A549 (cell line): ENCODE measurements at places on chromosomes 12 and 14.

DNA sequence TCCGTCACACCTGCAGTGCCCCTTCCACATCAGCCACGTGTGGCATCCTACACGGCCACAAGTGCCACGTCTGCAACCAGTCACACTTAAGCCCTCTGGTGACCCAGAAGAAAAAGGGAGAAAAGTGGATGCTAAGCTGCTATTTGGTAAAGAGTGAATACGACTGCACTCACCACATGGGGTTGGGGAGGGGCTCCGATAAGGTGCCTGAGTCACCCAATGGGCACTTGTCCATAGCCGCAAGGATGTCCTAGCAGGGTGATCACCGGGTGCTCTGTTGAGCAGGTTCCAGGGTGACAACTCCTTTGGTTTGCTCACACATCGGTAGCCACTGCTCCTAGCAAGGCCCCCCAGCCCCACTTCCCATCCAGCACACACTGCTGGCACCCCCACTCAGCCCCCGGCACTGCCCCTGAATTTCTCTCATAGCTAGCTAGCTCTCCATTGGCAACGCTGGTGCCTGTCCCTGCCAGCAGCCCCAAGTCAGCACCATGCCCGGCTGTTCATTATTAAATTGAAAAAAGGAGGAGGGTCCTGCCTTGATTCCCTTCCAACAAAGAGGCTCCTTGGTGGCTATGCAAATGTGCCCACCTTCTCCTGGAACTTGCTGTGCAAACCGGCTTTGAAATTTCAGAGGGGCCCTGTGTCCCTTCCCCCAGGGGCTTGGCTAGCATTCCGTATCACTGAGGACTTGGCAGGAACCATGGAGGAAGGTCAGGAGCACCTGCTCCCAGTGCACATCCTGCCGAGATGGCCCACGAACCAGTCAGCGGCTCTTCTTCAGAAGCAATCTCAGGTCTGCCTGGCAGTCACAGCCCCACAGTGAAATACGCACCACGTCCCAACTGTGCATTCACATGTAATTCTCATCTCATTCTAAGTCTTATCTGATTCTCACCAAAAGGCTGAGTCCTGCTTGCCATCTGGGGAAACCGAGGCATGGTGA, 227.7 kb upstream of the DIO3 start:
- no peak for DNase-seq

DNA sequence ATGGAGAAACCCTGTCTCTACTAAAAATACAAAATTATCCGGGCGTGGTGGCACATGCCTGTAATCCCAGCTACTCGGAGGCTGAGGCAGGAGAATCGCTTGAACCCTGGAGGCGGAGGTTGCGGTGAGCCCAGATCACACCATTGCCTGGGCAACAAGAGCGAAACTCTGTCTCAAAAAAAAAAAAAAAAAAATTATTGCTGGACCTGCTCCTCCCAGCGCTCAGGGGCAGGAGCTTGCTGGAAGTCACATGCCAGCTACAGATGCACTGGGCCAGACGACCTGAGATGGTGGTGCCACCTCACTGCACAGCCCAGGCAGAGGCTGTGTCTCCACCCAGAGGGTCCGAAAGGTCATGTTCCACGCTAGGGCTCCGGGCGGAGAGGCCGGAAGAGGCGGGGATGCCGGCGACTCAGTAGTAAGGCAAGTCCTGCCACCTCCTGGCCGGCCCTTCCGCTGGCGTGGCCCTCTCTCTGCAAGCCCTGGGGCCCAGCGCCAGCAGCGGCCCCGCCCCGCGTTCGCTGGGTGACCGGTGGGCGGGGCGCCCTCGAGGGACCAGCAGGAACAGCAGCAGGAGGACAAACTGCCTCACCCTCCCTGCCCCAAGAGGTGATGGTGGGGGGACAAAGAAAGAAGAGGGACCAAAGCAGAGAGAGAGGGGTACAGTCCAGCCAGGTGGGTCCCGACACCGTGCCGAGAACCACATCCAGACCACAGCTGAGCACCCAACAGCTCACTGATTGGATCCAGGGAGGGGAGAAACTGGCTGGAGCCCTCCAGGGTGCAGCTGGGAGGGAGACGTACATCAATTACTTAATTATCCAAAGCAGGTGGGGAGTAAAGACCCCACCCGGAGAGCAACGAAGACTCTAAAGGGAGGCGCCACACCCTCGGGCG, 3.6 kb upstream of the RHOF start:
- DNase-seq = peak; percentile 90

GRCh38 chr14:54724676-54725325, 157.9 kb downstream of the SAMD4A start:
- DNase-seq = no peak

DNA sequence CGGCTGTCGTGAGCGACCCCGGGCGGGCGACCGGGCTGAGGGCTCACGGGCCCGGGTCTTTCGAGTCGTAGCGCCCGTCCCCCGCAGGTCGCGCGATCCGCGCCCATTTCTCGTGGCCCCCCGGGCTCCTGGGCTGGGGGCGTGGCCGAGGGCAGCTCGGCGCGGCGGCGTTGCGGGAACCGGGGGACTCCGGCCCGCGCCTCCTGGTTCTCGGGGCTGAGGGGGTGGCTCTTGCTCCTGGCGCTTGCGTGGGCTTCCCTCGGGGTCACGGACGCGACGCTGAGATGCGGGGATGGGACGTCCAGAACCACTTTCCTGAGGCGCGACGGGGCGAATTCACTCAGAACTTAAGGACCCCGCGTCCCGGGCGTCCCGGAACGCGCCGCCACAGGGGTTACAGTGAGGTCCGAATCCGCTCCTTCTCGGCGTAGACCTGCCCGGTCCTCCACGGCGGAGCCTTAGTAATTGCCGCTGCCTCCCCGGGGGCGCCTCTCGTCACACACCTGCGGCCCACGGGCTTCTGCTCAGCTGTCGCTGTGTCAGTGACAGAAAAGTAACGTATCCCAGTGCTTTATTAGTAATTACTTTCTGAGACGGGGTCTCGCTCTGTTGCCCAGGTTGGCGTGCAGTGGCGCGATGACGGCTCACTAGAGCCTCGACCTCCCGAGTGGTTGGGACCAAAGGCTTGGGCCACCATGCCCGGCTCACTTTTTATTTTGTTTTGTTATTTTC, 606 bp downstream of the EP400 start:
- DNase-seq = no peak

DNA sequence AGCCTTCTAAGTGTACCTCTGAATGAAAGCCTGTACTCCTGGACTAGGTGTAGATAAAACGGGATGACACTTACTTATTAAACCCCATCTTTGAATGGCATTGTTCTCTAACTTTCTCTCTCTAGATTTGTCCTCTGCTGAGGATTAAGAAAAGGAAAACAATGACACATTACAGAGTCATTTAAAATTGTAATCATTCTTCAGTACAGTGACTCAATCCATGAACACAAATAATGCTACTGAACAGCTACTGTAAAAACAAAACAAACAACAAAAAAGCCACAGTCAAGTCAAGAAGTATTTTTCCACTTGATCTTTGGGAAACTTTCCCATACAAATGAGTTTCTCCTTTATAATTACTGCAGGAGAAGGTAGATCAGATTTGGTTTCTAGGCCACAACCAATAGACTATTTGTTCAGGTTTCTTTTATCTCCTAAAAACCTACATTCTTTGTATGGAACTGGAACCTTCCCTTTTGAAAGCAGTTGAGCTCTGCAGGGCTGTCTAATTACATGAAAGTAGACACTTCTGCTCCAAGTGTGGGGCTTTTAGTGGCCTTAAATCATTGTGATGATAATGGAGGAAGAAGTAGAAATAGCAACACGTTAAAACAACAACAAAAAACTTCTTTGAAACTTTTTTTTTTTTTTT, 219.1 kb downstream of the ESR2 start:
- peak; percentile 4 for DNase-seq

DNA sequence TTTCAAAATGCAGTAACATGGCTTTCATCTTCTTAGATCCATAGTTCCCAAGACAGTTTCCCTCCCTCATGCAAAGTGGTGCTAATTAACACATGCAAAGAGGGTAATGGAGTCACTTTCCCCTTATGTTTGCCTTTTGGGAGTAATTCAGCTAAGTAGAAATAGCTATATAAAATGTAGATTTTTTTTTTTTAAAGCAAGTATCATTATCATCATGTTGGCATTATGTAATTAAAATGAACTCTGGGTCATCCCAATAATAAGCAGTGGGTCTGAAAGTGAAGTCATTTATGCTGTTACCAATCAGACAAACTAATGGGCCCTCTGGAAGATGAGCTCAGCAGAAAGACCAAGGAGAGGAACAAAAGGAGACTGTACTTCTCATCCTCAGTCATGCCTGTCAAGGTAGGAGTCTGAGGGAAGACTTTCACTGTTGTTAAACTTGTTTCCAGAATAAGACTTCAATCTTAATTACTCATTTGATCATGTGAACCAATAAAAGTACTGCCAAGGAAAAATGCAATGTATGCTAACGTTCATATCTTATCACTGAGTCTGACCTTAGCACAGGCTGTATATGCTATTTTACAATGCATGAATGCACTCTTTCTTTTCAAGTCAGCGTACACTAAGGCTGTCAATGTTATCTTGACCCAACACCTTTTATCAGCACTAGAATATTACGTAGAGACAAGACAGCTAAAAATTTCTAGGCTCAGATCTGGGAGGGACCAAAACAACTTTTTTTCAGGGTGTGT, 26.8 kb downstream of the AREL1 start:
- no peak for DNase-seq

DNA sequence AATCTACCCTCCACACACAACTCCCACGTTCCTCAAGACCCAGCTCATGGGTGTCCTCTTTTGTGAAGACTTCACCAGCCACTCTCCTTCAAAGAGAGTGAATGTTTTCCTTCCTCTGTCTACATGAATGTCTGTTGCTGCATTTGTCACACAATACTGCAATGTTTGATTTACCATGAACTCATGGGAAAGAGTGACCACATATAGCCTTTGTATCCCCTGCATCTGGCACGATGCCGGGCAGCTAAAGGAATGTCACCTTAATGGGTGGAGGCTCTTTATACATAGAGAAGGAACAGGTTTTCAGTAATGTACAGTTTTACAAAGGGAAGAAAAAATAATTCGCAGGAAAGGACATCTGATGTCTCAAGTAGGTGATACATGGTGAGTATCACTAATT, 12.1 kb upstream of the BCDIN3D start:
- no peak for DNase-seq

DNA sequence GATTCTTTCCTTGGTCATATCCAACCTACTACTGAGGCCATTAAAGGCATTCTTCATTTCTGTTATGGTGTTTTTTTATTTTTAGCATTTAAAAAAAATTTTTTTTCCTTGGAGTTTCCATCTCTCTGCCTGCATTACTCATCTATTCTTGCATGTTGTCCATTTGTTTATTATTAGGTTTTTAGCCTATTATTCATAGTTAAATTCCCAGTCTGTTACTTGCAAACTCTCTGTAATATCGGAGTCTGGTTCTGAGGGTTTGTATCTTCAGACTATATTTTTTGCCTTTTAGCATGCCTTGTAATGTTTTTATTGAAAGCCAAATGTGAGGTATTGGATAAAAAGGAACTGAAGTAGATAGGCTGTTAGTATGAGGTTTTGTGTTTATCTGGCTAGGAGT, 284.3 kb downstream of the FUT8 start:
- no peak for DNase-seq

DNA sequence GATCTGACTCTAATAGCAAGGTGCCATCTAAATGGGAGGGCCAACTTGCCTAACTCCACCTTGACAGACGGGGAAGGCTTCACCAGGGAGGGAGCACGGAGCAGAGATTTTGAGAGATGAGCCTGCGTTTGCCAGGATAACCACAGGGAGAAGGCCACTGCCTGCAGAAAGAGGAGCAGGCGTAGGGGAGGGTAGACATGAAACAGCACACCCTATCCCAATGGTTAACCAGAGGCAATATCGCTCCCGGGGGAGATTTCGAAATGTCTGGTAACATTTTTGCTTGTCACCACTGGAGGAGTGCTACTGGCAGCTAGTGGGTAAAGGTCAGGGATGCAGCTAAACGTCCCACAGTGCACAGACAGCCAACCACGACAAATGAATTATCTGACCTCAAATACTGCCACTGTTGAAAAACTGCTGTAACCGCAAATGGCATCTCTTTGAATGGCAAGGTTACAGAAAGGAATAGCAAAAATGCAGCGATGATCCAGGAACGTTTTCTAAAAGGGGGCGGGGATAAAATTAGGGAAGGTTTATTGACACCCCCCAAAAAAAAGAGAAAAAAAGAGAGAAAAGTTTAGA, 126.0 kb upstream of the ATF7IP start:
- DNase-seq = peak; percentile 47

- no peak for DNase-seq
Observed at GRCh38 chr14:62947301-62947700, 98.0 kb downstream of the KCNH5 start.
